Stimulated activated CD4-positive, alpha-beta T cell treated with anti-CD3 and anti-CD28 coated beads, TNF-alpha, amount 100 ng/mL, for 1 hour (primary cell): ENCODE measurements at places on chromosomes 13 and 19.

DNA sequence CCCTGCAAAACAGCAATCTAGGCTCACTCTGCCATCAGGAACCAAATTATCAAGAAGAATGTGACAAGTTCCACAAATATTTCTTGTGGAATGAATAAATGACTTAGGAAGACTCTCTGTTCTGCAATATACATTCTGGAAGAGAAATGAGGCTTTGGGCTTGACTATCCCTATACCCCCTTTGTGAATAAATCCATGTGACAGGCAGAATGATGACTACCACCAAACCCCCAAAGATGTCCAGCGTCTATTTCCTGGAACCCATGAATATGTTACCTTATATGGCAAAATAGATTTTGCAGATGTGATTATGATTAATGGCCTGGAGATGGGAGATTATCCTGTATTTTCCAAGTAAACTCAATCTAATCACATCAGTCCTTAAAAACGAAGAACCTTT, 139.3 kb downstream of the ENOX1 start:
- DNase-seq, result no peak

GRCh38 chr19:12792853-12793289, 1.6 kb downstream of the JUNB start:
- no peak for DNase-seq

DNA sequence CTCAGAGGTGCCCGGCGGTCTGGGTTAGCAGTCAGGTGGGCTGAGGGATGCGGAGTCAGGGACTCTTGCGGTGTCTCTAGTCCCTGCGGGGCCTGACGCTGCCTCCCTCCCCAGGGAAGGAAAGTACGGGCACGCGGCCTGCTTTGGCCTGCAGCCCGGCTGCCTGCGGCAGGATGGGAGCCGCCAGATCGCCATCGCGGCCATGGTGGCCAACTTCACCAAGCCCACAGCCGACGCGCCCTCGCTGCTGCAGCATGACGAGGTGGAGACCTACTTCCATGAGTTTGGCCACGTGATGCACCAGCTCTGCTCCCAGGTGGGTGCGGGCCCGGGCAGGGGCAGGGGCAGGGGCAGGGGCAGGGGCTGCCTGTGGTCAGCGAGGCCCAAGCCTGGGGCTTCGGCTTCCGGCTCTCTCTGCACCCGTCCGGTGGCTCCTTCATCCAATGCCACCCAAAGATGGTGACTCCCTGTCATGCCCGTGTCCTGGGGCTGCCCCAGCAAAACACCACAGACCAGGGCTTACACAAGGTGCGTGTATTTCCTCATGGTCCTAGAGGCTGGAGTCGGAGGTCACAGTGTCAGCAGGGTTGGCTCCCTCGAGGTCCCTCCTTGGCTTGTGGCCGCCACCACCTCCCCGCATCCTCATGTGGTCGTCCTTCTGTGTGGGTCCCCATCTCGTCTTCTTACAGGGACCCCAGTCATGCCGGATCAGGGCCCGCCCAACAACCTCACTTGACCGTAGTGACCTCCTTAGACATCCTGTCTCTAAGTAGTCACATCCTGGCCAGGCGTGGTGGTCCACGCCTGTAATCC, 11.3 kb upstream of the ZNF554 start:
- no peak for DNase-seq

- no peak for DNase-seq
Measured at GRCh38 chr13:39102981-39103490, 64.8 kb downstream of the NHLRC3 start.

GRCh38 chr19:31501427-31502195, 152.4 kb upstream of the TSHZ3 start:
- no peak for DNase-seq

DNA sequence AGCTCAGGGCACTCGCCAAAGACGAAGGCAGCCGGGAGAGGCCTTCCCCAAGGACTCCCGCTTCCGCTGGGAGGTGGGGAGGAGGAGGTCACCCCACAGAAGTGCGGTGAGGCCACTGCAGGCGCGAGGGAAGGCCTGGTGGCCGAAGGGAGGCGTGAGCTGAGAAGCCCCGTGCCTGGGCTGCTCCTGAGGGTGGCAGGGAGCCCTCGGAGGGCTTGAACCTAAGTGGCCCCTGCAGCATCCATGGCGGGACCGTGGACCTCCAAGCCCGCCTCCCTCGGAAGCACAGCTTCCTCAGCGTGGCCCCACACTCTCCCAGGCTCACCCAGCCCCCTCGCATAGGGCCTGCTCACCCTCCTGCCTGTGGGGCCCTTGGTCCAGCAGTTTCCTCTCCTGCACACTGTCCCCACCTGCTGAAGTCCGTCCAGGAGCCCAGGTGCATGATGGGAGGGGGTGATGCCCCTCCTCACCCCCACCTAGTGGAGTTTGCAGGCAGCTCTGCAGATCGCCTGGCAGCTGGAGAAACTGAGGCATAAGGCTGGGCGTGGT, 25.9 kb downstream of the EFNA2 start:
- DNase-seq, result no peak

GRCh38 chr13:33119022-33119781, 103.0 kb downstream of the KL start:
- DNase-seq, result no peak

GRCh38 chr19:46867170-46867569, 6.4 kb downstream of the ARHGAP35 start:
- DNase-seq, result no peak

- no peak for DNase-seq
Measured at GRCh38 chr19:7722231-7722651, 9.7 kb downstream of the CLEC4G start.

DNA sequence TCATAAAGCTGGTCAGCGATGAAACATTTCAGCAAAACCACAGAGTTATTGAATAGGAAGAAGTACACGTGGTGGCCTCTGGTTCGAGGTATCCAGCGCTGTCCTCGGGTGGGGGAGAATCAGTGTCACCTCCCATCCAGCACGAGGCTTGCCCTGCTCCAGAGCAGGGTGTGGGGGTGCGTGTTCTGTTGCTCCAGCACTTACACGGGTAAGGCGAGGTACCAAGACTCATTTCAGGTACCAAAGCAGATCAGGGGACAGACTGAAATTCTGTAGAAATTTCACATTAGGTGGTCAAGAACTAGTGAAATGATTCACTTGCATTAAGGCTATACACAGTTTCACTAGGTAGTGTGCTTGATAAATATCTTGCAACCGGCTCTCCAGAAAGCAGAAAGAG, 164.2 kb upstream of the SOX1 start:
- no peak for DNase-seq

- DNase-seq, result no peak
Measured at GRCh38 chr19:37932985-37933936, 26.3 kb downstream of the SIPA1L3 start.

DNA sequence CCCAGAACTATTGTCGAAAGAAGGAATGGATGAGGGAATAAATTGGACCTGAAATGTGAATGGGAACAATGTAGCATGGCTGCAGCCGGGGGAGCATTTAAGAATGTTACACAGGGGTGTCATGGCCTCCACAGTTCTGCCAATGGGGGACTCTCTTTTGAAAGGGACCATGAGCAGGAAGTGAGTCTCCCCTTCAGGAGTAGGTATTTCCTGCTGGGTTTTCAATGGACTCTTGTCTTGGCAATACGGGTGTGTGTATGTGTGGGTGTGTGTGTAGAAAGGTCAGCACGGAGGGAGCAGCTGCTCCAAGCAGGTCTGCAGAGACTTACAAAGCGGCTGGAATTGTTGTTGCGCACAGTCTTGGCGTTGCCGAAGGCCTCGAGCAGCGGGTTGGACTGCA, 24.4 kb downstream of the MYO1F start:
- no peak for DNase-seq

DNA sequence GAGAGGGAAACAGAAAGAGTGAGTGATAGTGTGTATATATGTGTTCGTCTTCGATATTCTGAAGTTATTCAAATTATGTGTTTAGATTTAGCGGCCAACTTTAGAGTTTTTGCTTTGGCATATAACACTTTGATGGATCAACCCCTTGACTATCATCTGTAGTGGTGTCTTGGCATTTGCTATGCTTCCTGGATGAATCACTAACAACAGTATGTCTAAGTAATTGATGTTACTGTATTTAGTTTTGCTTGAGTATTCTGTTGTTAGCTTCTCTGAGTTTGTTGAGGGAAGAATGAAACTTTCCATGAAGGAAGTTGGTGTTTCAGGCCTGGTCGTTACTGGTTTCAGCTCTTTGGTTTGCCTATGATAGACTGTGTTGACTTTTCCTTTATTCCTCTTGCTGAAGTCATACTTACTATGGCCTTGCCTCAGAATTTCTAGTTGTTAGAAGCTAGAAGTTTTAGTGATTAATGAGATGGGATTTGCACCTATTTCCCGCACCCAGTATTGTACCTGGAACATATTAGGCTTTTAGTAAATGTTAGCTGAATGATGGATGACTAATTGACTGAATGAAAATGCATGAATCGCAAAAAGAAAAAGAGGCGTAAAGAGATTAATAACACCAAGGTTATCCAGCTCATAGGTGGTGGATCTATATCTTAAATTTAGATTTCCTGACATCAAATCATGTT, 20.7 kb downstream of the NDFIP2 start:
- no peak for DNase-seq

DNA sequence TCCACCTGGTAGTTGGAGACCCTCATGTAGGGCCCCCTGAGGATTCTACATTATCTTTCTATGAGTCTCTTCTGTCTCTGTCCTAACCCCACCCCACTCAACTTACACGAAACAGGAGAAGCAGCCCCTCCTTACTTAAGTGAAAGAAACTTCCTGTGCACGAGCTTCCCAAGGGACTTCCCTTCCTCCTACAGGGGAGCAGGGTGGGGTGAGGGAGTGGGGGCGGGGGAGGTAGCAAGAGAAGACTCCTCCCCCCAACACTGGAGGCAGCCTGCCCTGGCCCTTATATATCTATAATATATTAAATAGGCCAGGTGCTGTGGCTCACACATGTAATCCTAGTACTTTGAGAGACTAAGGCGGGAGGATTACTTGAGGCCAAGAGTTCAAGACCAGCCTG, 5.5 kb upstream of the PDE4C start:
- no peak for DNase-seq

DNA sequence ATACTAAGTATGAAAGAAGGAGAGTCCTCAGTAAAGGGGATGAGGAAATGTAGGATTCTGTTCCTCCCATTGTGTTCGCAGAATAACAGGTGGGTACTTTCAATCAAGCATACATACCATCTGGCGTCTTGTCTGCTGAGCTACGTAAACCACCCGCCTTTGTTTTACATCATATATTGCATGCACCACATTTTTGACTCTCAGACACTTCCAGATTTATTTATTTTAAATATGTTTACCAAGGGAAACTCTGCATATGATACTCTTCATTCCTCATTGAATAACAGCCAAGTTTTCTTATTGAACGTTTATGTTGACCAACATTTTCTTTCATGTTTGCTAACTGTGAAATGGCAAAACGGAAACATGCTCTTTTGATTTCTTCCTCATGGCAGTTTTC, 174.1 kb downstream of the FGF14 start:
- no peak for DNase-seq
